ENCODE measurements at places on chromosomes 16 and 17.

DNA sequence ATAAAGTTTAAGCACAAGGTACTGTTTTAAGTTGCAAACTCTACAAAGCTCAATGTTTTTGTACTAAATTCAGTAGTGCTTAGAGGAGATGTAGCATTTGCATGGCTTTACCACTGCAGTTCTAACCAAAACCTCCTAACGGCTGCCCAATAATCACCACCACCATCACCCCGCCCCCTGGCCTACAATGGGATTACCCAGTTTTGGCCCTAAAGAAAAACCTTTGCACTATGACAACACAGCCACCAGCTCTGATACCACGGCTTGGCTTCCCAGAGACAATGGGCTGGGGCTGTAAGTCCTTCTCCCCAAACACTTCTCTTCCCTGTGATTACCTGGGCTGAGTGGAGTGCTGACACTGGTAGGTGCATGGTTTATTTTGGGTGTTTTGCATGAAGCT, 58.4 kb upstream of the MTMR4 start:
- no peak for DNase-seq

DNA sequence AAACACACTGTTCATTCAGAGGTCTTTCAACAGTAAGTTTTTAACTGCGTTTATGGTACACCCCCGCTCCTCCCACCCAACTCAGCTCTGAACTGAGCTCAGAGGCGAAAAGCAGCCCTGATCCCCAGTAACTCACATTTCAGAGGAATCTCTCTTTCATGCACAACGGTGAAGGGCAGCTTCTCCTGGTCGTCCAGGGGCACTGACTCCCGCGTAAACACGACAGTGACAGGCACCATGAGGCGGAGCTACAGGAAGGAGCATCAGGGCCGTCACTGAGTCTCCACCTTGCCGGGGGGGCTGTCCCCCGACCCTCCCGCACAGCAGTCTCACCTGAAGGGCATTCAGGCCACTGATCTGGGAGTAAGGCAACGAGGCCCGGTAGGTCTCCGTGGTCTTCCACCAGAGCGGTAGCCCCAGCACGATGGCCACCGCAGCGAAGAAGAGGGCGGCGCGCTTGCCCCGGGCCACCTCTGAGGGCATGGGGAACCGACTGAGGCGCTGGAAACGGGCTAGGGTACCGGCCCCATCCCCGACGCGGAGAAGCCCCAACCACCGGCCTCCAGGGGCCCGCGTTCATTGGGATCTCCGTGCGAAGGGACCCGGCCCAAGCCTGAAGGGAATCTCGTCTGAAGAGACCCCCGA, 486 bp downstream of the PIGS start:
- DNase-seq, result peak; percentile 36

DNA sequence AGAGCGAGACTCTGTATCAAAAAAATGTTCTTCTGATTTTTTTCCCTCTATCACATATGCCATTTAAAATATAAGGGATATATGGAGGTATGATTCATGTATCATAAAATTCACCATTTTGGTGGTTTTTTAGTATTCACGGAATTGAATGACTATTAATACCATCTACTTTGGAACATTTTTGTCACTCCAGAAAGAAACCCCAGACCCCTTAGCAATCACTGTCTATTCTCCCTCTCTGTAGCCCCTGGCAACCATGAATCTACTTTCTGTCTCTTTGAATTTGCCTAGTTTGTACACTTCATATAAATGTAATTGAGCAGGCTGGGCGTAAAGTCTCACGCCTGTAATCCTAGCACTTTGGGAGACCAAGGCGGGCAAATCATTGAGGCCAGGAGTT, 75.9 kb downstream of the PRKCA start:
- DNase-seq, result no peak

DNA sequence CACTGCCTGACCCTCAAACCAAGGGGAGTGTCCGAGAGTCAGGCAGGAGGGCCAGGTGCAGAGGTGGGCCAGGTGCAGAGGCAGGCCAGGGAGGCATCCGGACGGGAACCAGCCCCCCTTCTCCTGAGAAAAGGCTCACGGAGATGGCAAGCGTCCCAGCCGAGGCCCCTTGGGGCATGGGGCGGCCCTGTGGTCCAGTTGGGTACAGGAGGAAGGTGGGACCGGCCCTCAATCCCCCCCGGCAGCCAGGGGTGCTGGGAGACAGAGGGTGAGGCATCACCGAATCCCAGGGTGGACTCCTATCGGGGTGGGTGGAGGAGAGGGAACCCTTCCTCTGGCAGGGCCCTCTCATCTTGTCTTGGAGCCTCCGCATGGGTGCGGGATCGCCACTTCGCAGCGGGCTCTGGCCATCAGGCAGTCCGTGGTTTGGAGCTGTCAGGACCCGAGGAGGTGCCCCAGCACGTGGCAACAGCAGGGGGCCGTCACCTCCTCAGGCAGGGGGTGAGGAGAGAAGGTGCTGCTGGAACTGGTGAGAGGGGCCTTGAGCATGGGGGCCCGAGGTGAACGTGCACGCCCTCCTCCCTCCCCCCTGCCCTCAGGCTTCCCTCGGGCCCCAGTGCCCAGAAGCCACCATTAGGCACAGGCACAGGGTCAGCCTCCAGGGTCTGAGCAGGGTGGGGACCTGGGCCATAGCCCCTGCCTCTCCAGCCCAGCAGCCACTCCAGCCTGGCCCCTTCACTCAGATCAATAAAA, 38.7 kb upstream of the SLC38A10 start:
- DNase-seq, result no peak
